ENCODE measurements at places on chromosomes 12 and 14. TPM values are rescaled to one million over a fixed set of nuclear protein-coding genes. Genes with fewer than 3 reads are reported as not detected.

Gene A2ML1
- total RNA-seq: not detected

Gene EPYC
- not detected for total RNA-seq

Gene SALL2
- 2.0 TPM for total RNA-seq

Gene INHBE
- total RNA-seq: 2.5 TPM

Gene RD3L
- total RNA-seq: not detected

Gene TWF1
- 111 TPM for total RNA-seq

Gene BDKRB2
- total RNA-seq: 61.8 TPM

Gene KRT77
- total RNA-seq: not detected

Gene ACSS3
- total RNA-seq: 3.2 TPM

Gene FGF23
- total RNA-seq: not detected

Gene SLC7A7
- 1.2 TPM for total RNA-seq

Gene CLEC2B
- total RNA-seq: 2.3 TPM

Gene LUM
- 115 TPM for total RNA-seq

Gene OAS3
- total RNA-seq: 2.6 TPM

Gene CLEC9A
- not detected for total RNA-seq

Gene ANO2
- not detected for total RNA-seq

Gene KLRC1
- total RNA-seq: not detected

Gene STYK1
- 0.82 TPM for total RNA-seq

Gene ACOT6
- not detected for total RNA-seq

Gene PTPRR
- total RNA-seq: 0.94 TPM

Gene TRHDE
- total RNA-seq: 0.38 TPM

Gene LHX5
- not detected for total RNA-seq

Gene MTA1
- 31.4 TPM for total RNA-seq

Gene COPS7A
- total RNA-seq: 87.9 TPM

Gene NOPCHAP1
- 8.3 TPM for total RNA-seq

Gene RASSF8
- 73.4 TPM for total RNA-seq

Gene IKZF4
- 0.35 TPM for total RNA-seq

Gene ANKRD33
- total RNA-seq: not detected

Gene NTN4
- 234 TPM for total RNA-seq

Gene SPTB
- not detected for total RNA-seq

Gene PAPLN
- 2.4 TPM for total RNA-seq

Gene KERA
- not detected for total RNA-seq

Gene PLXNC1
- 1.1 TPM for total RNA-seq

Gene SOAT2
- total RNA-seq: not detected

Gene KCNK10
- total RNA-seq: not detected

Gene C12orf50
- not detected for total RNA-seq

Gene BIN2
- total RNA-seq: not detected

Gene MSI1
- not detected for total RNA-seq

Gene FRS2
- 40.9 TPM for total RNA-seq
